ENCODE measurements at places on chromosomes 7 and 10. TPM values are rescaled to one million over a fixed set of nuclear protein-coding genes. Genes with fewer than 3 reads are reported as not detected.

CUX1 gene
- 108 TPM for total RNA-seq

PAPOLB gene
- 0.93 TPM for total RNA-seq

GRCh38 chr7:29272057-29272456, 77.5 kb downstream of the CHN2 start:
- no peak overlapping the region for H3K4me3 ChIP-seq
- no peak overlapping the region for H3K27ac ChIP-seq

DNA sequence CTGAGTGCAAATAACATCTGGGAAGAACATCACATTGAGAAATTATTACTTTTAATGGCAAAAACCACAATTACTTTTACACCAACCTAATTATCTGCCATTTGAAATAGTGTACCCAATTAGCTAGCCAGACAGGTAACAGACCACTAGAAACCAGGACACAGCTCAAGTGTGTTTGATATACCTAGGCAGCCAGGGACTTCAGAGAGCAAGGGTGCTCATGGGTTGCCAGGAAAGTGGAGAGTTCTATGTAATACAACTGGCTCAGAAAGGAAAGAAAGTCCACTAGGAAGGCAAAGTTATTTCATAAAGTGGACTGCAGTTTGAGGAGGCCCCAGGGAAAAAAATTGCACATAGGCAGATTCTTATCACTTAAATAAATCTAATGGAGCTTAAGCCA, 50.0 kb upstream of the PTN start:
- no peak overlapping the region for H3K27ac ChIP-seq
- no peaks in the 10 kb centered on the region for H3K36me3 ChIP-seq

CALD1 gene
- total RNA-seq: 132 TPM

DNA sequence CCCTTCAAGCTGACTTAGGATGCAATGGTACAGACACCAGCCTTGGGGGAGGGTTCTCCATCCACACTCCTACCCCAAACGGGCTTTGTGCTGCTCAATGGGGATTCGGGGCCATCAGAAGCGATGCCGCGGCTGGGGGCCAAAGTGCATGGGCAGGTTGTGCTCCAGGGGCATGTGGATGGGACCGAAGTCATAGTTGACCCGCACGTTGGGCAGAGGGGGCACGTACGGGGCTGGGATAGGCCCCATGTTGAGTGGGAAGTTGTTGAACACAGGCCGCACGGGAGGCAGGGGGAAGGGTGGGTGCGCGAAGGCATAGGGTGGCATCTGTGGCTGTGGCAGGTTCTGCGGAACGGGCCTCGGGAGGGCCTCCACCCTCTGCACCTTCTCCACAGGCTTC, 158.7 kb downstream of the RNF216 start:
- H3K36me3 ChIP-seq: peaks cover 47% of the 10 kb centered on the region
- H3K27ac ChIP-seq: no peak overlapping the region
- no peak for DNase-seq
- H3K27me3 ChIP-seq: no peaks in the 10 kb centered on the region

- H3K4me1 ChIP-seq: no peaks in the 10 kb centered on the region
- no peak overlapping the region for H3K27ac ChIP-seq
- DNase-seq: no peak
- H3K36me3 ChIP-seq: no peaks in the 10 kb centered on the region
- H3K27me3 ChIP-seq: no peaks in the 10 kb centered on the region
Observed at GRCh38 chr7:49398236-49398635, 375.2 kb upstream of the VWC2 start.

- H3K36me3 ChIP-seq: no peaks in the 10 kb centered on the region
- no peak overlapping the region for H3K4me3 ChIP-seq
- no peaks in the 10 kb centered on the region for H3K4me1 ChIP-seq
- no peak for DNase-seq
- H3K27me3 ChIP-seq: no peaks in the 10 kb centered on the region
Observed at GRCh38 chr10:110034596-110034995, 26.8 kb downstream of the ADD3 start.

GRCh38 chr7:39088730-39089593, 111.3 kb downstream of the POU6F2 start:
- no peaks in the 10 kb centered on the region for H3K36me3 ChIP-seq
- H3K27me3 ChIP-seq: no peaks in the 10 kb centered on the region
- H3K27ac ChIP-seq: no peak overlapping the region
- DNase-seq: no peak

DNA sequence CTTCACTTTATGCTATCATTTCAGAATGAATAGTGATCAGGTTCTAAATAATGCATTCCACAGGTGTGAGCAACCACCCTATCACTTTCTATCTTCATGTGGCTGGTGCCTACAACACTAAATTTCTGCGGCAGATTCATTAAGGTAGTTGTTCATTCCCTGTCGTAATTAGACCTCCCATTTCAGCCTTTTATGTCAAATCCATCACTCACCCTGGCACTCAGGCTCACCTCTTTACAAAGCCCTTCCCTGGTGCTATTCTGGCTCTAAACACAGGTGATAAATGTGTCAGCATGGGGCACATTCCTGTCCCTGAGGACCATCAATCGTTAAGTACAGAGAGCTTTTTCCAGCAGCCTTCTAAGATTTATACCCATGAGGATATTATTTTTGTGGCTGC, 300.0 kb upstream of the C7orf33 start:
- H3K4me3 ChIP-seq: no peak overlapping the region
- H3K36me3 ChIP-seq: no peaks in the 10 kb centered on the region
- no peaks in the 10 kb centered on the region for H3K27me3 ChIP-seq
- no peak overlapping the region for H3K27ac ChIP-seq

- no peaks in the 10 kb centered on the region for H3K27me3 ChIP-seq
- H3K4me1 ChIP-seq: no peaks in the 10 kb centered on the region
- peak overlapping the region; percentile 97 for H3K4me3 ChIP-seq
- DNase-seq: no peak
Observed at GRCh38 chr10:63268149-63268797, 135.1 kb downstream of the NRBF2 start.

Measured in endodermal cell (in vitro differentiated cells).